NCI-H2029 treated with DMSO at 0.1 percent for 48 hours (cell line): ENCODE measurements at places on chromosomes 2 and 18.

- DNase-seq: peak; percentile 98
Measured at GRCh38 chr2:180033993-180034894, 27.1 kb upstream of the CWC22 start.

DNA sequence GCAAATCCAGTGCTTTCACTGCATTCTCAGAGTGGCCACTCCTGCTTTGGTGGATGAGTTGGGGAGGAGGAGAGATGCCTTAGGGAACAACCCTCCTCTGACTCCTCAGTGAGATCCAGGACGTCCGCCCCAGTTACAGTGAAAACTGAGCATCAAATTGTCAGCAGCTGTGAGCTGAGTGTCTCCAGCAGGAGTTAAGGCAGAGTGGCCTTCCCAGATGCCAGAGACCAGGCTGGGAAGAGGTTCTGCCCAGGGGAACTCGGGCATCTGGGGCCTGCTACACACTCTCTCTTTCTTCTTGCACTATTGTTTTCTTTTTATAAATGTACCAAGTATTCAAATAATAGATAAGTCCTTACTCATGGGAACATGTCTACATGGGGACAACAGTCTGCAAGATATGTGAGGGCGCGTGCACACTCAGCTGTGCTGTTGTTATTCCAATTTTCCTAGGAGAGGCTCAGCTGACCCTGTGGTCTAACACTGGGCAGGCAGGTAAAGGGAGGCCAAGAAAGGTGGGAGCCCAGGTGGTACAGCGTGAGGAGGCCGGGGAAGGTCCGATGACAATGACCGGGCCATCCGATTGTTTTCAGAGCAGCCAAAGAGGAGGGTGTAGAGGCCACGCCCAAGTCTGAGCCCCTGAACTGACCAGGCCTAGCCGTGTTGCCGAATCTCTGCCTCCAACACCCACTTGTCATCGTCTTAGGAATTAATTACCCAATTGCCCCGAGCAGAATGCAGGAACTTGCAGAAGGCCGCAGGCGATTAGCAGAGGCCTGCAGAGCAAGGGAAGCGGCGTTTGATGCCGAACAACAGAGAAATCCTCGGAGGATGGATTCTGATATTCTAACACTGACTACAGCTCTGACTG lies 166.9 kb downstream of the ANAPC1 start:
- no peak for DNase-seq

DNA sequence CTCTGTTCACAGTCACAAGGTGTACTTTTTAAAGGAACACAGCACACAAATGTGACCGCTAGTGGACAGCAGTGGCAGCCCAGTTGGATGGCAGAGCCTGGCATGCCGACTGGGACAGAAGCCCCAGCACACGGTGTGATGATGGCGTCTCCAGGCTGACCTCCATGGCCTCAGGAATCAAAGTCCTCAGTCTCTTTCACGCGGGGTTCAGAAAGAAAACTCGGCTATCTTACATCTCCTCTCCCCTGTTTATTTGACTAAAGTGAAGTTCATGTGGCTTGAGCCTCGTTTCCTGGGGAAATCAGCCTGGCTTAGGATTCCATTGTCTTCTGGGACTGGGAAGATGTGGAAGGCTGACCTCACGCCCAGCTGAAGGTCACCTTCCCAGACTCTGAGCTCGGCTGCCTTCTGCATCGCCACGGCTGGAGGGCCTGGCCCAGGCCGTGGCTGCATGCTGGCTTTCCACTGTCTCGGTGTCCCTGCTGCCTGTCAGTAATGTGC lies 56.1 kb downstream of the ASAP2 start:
- no peak for DNase-seq

GRCh38 chr2:19139386-19139785 lies 219.0 kb downstream of the OSR1 start:
- DNase-seq: no peak

GRCh38 chr2:177584030-177584692 lies 191.6 kb downstream of the AGPS start:
- DNase-seq: no peak

DNA sequence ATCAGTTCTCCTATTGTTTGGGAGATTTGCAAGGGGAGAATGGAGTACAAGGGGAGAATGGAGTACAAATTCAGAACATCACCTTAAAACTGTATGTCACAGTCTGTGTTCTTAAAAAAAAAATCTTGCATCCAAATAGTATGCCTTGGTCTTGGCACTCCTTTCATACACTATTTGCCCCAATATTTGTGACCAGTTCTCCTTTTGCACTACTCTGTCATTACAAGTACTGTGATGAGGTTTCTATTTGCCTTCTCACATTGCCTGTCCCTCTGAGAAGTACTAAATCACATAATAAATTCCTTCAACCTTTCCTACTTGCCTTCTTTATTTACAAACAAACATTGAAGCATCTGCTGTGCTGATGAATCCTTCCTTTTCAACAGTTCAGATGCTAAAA lies 36.0 kb upstream of the NCK2 start:
- no peak for DNase-seq
